Left colon (tissue), 2 donors: ENCODE measurements at places on chromosomes 3 and 15. TPM values are rescaled to one million over a fixed set of nuclear protein-coding genes. Genes with fewer than 3 reads are reported as not detected.
A peak's percentile ranks its signal among the peaks of the same experiment; 100 is the strongest.

The GOLGA8J gene
- not detected for total RNA-seq

DNA sequence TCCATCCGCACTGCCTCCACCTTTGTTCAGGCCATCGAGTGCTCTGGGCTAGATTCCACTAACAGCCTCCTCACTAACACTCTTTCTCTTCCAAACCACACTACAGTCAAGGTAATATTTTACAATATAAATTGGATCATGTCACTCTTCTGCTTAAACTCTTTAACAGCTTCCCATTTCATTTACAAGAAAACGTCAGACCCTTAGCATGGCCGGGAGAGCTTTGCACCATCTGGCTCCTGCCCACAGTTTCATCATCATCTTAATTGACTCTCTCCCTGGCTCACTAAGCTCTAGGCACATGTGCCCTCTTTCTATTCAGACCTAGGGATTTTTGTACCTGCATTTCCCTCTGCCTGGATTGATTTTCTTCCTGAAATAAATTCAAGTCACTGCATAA lies 354.7 kb downstream of the FGF12 start:
- no peak for DNase-seq

- no peak for DNase-seq
These were observed 45.9 kb downstream of the TMEM45A start for GRCh38 chr3:100538339-100538706.

The PLXNA1 gene
- total RNA-seq: 18.0 TPM

DNA sequence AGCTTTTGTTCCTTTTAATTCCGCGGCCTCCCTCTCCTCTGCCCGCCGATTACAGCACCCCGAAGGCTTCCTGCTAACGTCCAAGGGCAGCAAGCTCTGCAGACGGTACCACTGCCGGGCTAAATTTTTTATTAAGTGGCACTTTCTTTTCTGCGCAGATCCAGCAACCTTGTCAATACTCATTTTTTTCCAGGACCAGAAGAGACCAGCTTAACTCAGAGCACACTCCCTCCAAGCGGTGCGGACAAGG lies 542 bp upstream of the MEIS2 start:
- DNase-seq: no peak

The NUSAP1 gene
- 8.9 TPM for total RNA-seq

DNA sequence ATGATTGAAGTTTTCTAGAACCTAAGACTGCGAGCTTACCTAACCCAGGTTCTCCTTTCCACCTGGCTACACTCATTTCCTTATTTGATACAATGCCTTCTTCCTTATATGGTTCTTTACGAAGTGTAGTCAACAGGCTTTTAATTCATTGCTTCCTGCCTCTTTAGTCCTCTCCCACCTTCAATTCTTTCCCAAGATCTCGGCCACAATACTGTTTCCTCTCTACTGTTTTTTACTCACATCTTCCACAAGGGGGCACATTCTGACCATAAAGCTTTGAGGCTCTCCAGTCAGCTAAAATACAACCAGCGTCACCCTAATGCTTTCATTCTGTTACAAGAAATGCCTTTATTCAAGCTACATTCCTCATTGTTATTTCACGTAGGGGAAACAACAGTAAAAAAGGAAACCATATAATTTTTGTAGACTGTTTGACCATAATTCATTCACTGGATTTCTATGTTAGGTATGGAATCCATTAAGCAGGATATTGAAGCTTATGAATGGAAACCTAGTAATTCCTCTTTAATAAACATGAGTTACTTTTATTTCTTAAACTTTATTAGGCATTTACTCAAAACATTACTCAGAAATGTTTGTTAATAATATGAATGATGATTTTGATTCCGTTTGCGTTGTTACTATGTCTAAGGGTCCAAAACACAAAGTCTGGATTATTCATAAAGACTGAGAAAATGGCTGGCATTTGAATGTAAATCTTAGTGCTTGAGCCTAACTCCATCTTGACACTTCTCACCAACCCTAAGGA lies 29.5 kb upstream of the VEPH1 start:
- no peak for DNase-seq

GRCh38 chr15:51334011-51334451 lies 4.4 kb downstream of the CYP19A1 start:
- peak; percentile 23 for DNase-seq
